ENCODE measurements at places on chromosomes 11 and 22.
A peak's percentile ranks its signal among the peaks of the same experiment; 100 is the strongest.

DNA sequence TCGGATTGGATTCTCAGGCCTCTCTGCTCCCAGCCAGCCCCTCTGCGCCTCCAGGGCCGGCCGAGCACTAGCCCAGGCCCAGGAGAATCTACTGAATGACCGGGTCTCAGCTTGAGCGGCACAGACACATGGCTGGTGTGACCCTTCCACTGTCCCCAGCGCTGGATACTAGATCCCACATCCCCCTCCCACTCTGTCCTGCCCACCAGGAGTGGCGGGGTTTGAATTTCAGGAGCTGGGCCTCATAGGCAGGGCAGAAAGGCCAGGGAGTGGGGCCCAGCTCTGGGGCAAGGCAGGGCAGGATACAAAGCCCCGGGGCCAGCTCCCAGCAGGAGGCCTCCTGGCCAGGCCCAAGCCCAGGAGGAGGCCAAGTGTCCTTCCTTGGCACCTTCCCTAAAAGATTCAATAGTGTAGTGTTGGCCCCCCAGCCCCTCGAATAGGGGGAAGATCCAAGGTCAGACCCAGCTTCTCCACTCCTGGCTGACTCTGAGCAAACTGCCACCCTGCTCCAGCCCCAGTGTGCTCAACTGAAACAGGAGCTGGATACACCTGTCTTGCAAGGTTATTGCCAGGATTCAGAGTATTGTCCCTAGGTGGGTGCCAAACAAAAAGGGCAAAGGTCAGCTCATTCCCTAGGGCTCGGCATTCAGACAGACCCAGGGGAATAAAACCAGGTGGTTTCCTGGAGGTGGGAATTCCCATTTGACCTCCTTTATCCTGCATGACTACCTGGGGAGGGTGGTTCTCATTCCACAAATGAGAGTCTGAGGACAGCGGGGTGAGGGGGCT, 22.5 kb upstream of the TCF20 start:
- no peak for DNase-seq

DNA sequence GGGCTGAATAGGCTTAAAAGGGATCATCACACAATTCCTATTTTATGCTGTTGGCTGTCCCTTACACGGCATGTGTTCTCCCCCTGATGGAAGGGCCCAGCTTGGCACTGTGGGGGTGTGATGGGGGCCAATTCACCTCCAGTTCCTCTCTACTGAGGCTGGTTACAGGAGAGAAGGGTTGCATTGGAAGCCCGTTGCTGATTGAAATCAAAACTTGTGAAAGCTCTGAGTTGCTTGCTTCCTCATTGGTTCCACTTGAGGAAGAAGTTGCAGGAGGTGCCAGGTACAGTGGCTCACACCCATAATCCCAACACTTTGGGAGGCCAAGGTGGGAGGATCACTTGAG, 13.3 kb upstream of the PRG2 start:
- peak; percentile 59 for DNase-seq

DNA sequence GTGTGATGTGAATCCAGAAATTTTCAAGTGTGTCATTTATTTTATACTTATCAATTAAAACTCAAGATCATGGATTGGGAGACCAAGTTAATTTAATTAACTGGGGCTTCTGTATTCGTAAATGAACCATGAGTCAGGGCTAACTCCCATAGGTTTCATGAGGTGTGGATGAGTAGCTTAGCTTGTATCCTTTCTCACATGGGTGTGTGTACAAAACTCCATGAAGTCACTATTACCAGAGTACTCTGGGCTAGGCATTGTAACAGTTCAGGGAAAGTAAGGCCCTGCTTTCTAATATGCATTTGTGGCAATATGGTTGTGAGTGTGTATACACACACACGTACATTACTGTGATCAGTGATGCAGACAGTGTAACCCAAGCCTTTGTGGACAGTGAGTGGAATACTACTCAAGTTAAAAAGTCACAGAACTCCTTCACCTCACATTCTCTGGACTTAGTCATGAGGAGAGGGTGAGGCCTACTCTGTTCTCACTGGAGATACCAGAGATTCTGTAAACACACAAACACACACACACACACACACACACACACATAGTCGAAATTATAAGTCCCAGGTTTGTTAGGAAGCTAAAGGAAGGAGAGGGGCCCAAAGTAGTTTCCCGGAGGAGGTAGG, 3.5 kb downstream of the CNTF start:
- DNase-seq = no peak

DNA sequence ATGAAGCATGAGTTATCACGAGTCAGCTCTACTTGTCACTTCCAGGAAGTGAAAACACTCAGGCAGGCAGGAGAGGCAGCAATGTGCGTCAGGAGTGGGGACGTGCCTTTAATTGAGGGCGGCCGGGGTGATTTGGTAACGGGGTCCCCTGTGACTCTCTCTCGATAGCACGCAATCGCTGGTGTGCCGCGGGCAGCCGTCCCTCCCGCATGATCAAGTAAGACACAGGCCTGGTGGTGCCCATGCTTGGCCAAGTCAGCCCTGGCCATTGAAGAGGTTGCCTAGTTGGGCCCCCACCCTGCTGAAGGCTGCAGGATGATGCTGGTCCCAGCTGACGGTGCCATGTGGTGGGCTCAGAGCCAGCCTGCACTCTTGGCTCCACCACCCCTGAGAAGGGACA, 29.7 kb downstream of the CACNG2 start:
- DNase-seq = no peak

- no peak for DNase-seq
Measured at GRCh38 chr11:7969756-7970646, 4.8 kb upstream of the NLRP10 start.

GRCh38 chr22:24066260-24066659, 55.2 kb downstream of the CABIN1 start:
- no peak for DNase-seq

GRCh38 chr11:44072757-44073658, 6.9 kb downstream of the ACCS start:
- no peak for DNase-seq

- DNase-seq = no peak
Measured at GRCh38 chr11:42036201-42036600, 576.7 kb upstream of the LRRC4C start.

- no peak for DNase-seq
Measured at GRCh38 chr11:35864131-35864530, 79.7 kb upstream of the LDLRAD3 start.

GRCh38 chr11:3810951-3811350, 2.6 kb downstream of the PGAP2 start:
- DNase-seq = no peak

- DNase-seq = no peak
Measured at GRCh38 chr11:120442031-120442430, 69.5 kb upstream of the GRIK4 start.

GRCh38 chr22:50025993-50026392, 13.4 kb upstream of the IL17REL start:
- DNase-seq = no peak

DNA sequence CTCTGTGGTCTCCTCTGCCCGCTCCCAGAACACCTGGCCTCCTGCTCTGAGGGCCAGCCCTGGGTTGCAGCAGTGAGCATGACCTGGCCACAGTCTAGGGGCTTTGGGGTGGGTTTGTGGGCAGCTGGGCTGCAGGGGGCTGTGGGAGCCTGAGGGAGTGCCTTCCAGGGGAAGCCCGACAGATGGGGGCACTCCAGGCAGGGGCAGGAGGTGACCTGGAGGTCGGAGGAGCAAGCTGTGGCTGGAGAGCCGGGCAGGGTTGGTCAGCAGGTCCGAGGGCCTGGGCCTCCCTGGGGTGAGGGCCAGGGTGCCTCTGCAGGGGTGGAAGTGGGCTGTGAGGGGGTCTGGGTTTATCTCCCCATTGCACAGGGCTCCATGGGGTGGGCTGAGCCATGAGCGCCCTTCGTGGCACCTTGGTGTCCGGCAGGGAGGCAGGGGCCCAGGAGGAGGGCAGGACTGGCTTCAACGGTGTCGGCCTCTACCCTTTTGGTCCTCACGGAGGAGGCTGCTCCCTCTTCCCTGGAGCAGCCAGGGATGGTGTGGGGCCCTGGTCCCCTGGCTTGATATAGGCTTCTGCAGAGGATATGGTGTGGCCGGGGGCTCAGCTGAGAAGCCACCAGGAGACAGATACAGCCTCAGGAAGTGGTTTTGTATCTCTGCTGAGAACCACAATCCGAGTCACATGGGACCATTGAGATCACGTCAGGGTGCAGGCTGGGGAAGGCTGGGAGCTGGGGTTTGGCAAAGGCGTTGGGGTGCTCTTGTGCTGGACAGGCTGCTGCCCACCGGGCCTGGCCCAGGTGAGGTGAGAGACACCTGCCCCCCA, 22.3 kb downstream of the KCNQ1 start:
- peak; percentile 51 for DNase-seq

- no peak for DNase-seq
Measured at GRCh38 chr22:47605441-47605840, 843.0 kb downstream of the TBC1D22A start.

DNA sequence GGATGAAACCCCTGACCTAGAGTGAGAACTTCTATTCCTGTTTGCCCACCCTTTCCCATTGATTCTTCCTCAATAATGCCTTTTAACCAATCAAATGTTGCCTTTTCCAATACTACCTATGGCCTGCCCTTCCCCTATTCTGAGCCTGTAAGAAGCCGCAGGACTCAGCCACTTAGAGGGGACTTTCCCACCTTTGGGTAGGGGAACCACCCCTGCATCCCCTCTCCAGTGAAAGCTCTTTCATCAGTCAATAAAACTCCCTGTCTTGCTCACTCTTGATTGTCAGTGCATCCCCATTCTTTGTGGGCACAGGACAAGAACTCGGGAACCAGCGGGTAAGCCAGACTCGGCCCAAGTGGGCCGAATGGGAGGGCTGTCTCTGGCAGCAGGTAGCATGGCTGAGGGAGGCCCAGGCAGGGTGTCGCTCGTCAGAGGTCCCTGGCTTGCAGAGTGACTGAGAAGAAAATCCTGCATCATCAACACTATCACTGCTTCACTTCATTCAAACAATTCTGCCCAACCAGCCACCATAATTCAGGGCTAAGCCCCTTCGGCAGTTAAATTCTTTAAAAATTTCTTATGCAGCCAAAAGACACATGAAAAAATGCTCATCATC, 30.4 kb downstream of the LDHAL6A start:
- DNase-seq = no peak

DNA sequence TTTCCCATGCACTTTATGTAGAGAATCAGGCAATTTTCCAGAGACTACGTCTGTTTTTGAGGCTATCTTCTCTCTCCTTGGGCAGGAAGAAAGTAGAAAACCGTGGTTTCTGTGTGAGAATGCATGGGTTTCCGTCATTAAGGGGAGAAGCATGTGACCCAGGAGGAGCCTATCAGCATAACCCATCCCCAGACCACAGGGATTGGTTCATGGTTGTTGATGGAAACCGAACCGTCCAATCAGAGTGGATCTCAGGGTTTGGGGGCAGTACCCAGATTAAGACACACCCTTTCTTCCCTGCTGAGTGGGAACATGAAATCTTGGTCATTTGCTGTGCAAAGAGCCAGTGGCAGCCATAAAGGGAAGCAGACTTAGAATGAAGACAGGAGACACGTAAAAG, 517.8 kb downstream of the MN1 start:
- no peak for DNase-seq

DNA sequence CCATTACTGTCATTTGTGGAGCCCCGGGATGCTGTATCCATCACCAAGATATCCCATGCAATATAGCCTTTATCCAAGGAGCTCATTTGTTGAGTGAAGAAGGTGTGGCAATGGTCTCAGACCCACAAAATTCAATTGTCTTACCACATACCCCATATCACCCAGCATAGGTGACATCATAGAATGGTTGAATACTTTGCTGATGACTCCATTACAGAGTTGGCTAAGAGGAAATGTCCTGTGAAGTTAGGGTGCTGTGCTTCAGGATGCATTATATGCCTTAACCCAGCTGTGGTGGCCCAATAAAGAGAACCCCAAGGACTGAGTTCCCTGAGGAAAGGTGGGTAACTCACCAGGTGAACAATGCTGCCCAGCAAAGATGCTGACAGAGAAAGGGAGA, 113.7 kb downstream of the EFCAB6 start:
- no peak for DNase-seq

DNA sequence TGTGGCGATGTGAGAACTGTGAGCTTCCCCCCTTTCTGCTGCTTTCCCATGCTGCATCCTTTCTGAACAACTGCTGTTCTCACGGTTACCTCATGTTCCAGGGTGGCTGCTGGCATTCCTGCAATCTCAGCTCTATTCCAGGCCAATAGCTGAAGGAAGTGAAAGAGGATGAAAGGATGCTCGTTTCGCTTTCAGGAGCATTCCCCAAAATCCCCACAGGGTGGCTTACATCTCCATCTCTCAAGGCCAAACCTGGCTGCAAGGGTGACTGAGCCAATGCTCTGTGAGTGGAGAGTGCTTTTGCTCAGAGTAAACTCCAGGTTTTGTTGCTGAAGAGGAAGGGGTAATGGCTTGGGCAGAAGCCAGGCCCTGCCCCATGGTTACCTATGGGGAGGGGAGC, 848.2 kb downstream of the BRD1 start:
- no peak for DNase-seq

GRCh38 chr11:69183613-69184012, 27.9 kb downstream of the SMIM38 start:
- no peak for DNase-seq

GRCh38 chr11:10625281-10625981, 57.0 kb upstream of the LYVE1 start:
- no peak for DNase-seq
